ENCODE measurements at places on chromosomes 3 and 15.

- no peak for DNase-seq
These were observed 36.7 kb upstream of the IL20RB start for GRCh38 chr3:136920904-136921611.

DNA sequence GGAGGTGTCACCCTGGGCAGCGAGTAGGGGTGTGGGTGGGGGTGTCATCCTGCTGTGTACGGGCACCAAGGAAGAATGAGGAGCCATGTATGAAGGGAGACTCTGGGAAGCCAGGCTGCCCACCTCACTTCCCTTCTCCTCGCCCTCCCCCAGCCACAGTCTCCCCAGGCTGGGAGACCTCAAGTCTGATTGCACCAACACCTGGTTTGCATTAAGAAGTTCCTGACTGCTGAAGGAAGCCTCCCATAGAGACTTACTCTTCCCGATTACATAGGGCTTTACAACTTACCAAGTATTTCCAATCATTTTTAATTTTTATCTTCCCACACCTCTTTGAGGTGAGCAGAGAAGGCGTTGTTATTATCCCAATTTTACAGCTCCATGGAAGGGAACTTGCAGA lies 29.5 kb upstream of the SMAD3 start:
- no peak for DNase-seq

- no peak for DNase-seq
These were observed 767 bp downstream of the AP3S2 start for GRCh38 chr15:89893027-89893426.

GRCh38 chr3:180142041-180142440 lies 105.3 kb upstream of the PEX5L start:
- no peak for DNase-seq

GRCh38 chr3:183281126-183281797 lies 28.2 kb downstream of the B3GNT5 start:
- no peak for DNase-seq

DNA sequence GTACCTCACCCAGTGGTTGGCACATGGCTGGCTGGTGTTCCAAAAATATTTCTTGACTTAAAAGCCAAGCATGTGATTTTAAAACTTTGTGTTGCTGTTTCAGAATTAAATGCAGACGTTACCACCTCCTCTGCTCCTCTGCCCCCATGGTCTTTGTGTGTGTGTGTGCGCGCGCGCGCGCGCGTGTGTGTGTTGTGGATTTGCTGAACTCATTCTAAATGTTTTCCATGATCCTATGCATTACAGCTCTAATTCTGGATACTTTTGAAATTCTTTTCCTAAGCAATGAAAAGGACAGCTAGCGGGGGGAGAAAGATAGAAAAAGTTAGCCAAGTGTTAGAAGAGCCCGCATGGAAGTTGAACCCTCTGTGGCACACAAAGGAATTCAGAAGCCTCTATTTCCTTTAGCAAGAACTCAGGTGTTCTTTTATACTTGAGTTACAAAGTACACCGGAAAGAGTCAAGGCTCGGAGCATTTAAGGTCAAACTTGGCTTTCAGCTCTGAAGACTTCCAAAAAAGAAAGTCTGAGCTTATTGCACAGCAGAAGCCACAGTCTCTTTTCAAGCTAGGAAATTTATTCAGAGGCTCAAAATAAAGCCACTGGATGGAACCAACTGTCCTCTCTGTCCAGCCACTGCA lies 350.5 kb upstream of the TBL1XR1 start:
- no peak for DNase-seq

- no peak for DNase-seq
These were observed 90.0 kb downstream of the ARIH1 start for GRCh38 chr15:72564091-72564490.

DNA sequence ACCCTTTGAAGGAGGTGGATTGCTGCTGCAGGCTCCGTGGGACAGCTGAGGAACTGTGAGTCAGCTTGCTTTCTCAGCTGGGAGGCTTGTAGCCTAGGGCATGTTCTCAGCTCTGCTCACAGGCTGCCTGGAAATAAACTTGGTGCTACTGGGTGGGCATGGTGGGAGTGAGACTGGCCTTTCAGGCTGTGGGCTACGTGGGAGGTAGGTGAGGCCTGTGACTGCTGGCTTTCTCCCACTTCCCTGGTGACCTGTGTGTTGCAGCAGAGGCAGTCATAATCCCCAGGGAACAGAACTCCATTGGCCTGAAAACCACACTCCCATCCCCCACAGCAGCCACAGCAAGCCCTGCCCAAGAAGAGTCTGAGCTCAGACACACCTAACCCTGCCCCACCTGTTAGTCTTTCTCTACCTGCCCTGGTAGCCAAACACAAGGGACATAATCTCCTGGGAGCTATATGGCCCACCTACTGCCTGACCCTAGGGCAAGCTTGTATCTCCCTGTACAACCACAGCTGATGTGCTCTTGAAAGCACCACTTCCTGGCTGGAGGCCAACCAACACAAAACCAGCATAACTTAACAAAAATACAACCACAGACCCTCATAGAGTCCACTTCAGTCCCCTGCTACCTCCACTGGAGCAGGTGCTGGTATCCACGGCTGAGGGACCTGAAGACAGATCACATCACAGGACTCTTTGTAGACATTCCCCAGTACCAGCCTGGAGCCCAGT lies 236.5 kb downstream of the SQOR start:
- no peak for DNase-seq

GRCh38 chr15:67869701-67870100 lies 29.9 kb upstream of the RNU6-1 start:
- no peak for DNase-seq

GRCh38 chr3:177338697-177339219 lies 141.5 kb upstream of the TBL1XR1 start:
- DNase-seq = no peak

- no peak for DNase-seq
These were observed 164.1 kb downstream of the ARRDC4 start for GRCh38 chr15:98124581-98124980.

- no peak for DNase-seq
These were observed 179.4 kb upstream of the DPH6 start for GRCh38 chr15:35725353-35725752.

DNA sequence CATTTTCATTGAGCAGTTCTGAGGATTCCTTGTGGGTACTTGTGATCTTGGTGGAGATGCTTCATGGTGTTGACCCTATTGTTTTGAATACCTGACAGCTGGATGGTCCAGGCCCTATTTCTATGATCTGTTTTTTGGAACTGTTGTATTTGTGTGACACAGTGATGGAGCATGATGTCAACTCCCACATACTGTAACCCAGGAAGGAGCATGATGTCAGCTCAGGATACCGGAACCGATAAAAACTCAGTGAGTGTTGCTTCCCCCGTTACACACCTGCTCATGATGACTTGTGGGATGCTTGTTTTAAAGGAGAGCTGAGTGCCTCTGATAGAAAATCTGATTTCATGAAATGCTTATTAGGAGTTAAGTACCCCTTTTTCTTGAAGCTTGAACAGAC lies 45.1 kb downstream of the ZBTB38 start:
- no peak for DNase-seq

- DNase-seq = no peak
These were observed 109.9 kb upstream of the BCL6 start for GRCh38 chr3:187855131-187855530.

- DNase-seq = no peak
These were observed 64.7 kb downstream of the RNF13 start for GRCh38 chr3:149877668-149878067.

GRCh38 chr15:22874966-22875365 lies 36.5 kb downstream of the NIPA2 start:
- DNase-seq = no peak

DNA sequence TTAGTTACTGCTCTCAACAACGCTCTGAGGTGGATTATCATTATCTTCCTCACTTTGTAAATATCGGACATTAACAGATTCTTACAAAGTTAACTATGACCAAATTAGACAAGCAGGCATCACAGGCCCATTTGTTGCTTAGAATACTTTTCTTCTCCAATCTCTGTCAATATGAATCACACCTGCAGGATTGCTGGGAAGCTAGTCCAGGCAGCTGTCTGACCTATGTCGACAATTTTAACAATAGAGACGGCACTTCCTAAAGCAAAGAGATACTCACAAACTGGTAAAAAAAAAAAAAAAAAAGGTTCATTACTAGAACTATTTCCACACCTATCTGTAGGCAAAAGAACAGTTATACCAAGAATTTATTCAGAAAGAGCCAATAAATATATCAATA lies 85.3 kb downstream of the DPH6 start:
- DNase-seq = no peak

DNA sequence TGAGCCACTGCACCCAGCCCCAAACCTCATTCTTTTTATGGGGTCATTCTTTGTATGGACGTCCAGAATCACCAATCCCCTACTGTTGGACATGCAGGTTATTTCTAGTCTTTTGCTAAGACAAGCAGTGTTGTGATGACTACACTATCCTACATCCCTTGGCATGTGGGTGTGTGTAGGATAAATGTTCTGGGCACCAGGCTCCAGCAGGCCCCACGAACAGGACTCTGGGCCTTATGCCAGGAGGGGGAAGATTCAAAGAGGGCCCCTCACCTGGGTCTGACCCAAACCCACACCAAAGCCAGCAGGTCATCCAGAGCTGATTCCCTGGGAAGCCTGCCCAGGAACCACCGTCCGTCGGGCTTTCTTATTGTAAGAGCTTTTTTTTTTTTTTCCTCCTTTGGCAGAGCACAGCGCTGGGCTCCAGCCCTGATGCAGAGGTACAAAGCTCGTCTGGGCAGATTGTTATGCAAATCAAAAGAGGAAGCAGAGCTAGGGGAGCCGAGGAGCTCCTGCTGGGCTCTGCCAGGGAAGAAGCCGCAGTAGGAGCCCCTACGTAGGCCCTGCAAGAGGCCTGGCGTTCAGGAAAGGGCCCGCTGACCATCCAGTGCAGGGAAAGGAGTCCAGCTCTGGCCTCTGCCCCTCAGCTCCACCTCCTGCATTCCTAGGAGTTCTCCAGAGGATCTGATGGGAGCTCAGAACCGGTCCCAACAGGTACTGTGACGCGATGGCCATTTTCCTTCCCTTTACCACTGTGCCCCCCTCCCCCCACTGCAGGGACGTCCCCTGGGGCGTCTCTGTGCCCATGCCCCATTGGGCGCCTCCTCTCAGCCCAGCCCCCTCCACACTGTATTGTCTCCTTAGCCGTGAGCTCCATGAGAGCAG lies 29.0 kb upstream of the FURIN start:
- no peak for DNase-seq

GRCh38 chr15:92463826-92464225 lies 70.1 kb downstream of the ST8SIA2 start:
- DNase-seq = no peak

- DNase-seq = no peak
These were observed 82.8 kb upstream of the CPNE4 start for GRCh38 chr3:132117642-132118041.

- no peak for DNase-seq
These were observed 46.3 kb downstream of the ZBTB20 start for GRCh38 chr3:115100806-115101205.

GRCh38 chr3:24101676-24102168 lies 156.6 kb downstream of the NR1D2 start:
- DNase-seq = no peak

Data from stimulated activated CD4-positive, alpha-beta T cell treated with anti-CD3 and anti-CD28 coated beads, Interleukin-1b, Interleukin-23, amount 100 ng/mL, for 1 hour (primary cell).